ENCODE measurements at places on chromosomes 12 and 14.

GRCh38 chr12:32688786-32689185, 9.7 kb downstream of the DNM1L start:
- no peak for DNase-seq

- no peak for DNase-seq
Observed at GRCh38 chr14:56088941-56089340, 29.3 kb upstream of the PELI2 start.

GRCh38 chr14:60163693-60164092, 1.5 kb downstream of the DHRS7 start:
- DNase-seq, result no peak

DNA sequence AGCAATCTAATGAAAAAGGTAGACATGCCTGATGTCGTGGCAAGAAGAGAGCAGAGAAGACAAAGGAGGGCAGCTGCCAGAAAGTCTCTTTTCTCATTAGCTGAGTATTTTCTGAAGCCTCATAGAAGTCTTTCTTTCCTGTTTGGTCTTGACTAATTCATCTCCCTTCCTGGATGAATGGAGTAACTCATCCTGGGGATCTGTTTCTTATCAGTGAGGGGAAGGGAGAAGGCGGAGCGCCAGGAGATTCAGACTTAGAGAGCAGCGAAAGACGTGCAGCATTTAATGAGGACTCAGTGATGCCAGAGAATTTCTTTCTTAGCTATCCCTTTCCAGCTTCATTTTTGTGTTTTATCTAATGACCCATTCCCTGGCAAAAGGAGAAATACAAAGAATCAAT, 89.4 kb downstream of the SLC15A4 start:
- no peak for DNase-seq

DNA sequence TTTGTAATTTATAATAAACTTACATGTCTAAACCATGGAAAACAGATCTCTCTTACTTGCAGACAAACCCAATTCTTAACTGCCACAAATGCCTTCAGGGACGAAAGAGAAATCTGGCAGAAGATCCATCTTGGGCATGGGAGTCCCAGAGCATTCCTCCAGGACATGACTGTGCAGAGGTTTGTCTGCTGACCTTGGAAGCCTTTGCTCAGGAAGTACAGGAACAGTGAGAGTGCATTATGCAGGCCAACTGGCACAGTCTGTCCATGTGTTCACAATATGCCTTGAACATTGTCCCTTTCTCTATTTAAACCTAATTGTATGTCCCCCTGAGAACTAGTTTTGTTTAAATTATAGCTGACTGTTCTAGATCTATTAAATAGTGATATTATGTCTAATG, 467.1 kb downstream of the ATP23 start:
- no peak for DNase-seq

DNA sequence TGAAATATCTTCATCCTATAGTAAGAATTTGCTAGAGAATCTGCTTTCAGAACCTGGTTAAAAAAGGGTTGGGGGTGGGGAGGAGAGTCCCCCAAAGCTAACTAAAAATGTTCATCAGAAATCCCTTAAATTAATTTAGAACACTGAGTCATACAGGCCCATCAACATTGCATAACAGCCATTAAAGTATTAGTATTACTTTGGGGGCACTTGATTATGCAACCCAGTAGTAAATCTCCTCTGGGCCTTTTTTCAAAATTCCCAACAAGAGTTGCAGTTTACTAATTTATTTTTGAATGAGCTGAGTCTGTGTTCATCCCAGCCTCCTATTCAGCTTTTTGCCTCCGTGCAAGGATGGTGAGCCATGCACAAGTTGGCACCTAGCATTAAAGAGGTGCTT, 8.8 kb upstream of the SLC24A4 start:
- DNase-seq, result no peak

GRCh38 chr12:117792877-117793424, 175.8 kb downstream of the KSR2 start:
- no peak for DNase-seq

DNA sequence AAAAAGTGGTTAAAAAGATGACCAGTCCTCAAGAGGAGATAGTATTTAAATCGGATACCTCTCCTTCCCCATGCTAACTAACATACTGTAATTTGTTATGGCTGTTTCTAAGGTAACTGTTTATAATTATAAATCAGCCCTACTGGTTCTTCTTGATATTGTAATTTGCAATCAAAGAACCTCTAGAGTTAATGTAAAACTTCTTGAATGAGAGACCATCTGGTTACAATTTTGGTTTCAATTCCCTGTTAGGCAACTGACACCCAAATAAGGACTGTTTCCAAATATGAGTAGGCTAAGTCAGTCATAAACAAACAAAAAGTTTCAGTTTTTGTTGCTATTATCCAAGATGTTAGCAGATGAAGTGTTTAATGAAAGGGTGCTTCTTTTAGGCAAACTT, 120.2 kb upstream of the DNM1L start:
- DNase-seq, result no peak

DNA sequence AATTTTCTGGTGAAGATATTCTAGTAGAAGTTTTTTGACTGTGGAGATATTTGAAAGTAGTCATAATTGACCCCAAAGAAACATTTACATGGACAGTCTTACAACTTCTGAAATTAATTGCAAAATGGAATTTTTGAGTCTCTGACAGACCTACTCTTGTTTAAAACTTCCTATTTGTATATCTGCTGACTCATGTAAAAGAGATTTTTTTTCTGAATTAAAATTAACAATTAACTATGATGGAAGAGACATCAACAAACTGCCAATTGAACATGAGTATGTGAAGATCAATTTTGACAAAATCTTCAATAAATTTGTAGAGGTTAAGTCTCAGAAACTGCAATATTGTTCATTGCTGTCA, 108.5 kb upstream of the MAX start:
- DNase-seq, result no peak

DNA sequence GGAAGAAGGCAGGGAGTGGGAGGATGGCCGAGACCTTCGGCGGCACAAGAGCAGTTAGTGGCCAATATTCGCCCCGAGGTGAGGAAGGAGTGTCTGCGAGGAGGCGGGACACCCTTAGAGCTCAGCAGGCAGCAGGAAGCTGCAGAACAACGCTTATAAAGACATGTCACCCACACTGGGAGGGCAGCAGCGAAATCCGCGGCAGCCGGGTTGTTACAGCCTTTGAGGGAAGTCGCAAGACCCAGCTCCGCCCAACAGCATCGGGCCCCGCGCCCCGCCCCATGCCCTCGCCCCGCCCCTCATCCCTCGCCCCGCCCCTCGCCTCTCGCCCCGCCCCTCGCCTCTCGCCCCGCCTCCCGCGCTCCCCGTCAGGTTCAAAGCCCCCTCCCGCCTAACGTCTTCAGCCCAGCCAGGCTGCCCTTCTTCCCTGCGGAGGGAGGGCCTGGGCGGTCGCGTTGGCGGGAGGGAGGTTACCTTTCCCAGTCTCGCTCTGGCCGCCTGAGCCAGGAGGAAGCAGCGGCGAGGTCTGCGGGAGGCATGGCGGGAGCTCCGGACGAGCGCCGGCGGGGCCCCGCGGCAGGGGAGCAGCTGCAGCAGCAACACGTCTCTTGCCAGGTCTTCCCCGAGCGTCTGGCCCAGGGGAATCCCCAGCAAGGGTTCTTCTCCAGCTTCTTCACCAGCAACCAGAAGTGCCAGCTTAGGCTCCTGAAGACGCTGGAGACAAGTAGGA, at the start of gene ATP23:
ATP23 (plus strand) TSS at position 403 of the 730 bp plus-strand sequence; CDS start at position 538, 135 bp downstream.
- peak; percentile 84 for DNase-seq
